Amygdala (tissue), 56 donors: ENCODE measurements at places on chromosomes 1 and 21.

DNA sequence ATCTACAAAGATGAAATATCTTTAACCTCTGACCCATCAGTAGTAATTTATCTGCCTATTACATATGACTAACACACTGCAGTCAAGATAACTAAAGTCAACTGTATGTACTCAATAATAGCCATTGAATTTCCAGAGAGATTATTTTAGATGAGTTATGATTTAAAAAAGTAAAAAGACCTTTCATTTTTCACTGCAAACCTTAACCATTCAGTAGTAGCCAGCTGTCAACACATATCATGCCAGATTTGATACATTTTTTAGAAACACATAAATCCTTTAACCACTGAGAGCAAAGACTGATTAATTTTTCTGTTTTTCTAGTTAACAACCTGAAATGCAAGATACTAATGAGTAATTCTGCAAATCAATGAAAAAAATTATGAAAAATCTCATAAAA lies 31.0 kb downstream of the PALMD start:
- no peak for DNase-seq

- no peak for DNase-seq
Observed at GRCh38 chr1:117760485-117760884, 154.6 kb downstream of the TENT5C start.

- no peak for DNase-seq
Observed at GRCh38 chr1:95497566-95497965, 263.6 kb downstream of the RWDD3 start.

DNA sequence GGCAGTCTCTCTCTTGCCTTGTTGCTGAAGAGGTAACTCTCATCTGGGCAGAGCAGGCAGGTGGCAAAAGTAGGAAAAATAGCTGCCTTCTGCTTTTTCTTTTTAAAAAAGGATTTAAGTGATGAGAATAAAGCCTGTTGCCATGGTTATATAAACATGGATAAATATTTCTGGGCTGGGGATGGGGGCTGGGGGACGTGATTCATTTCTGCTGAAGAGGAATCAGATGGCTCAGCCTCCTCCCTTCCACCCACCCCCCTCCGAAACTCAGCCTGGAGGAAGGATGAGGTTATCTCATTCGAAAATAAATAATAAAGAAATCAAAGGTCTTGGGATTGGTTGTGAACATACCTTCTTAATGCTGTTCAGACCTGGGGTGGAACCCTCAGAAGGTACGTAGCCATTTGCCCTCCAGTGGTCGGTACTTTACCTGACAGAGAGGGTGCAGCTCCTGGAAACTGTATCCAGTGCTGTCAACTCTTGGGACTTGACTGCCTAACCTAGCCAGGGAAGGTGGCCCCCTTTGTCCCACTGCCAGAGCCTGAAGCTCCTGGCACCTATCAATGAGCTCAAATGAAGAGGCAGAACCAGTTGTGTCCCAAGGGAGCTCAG lies 3.8 kb upstream of the INKA2 start:
- DNase-seq, result no peak

GRCh38 chr21:15293240-15293639 lies 228.4 kb upstream of the NRIP1 start:
- no peak for DNase-seq

GRCh38 chr1:184069675-184070074 lies 18.1 kb downstream of the TSEN15 start:
- DNase-seq, result no peak

DNA sequence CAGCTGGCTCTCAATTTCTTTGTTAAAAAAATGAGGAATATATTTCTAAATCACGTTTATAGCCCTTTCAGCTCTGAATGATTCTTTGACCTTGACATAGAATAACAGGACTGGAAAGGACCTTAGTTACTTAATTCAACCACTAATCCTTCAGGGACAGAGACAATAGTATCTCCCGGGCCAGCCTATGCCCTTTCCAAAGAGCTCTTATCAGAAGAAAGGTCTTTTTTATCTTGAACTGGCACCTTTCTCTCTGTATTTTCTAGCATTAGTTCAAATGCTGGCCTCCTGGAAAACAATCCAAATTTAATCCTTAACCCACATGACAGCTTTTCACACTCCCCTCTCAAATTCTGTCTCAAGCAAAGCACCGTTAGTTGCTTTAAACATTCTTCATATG lies 44.8 kb upstream of the FBXO28 start:
- no peak for DNase-seq

GRCh38 chr1:72100771-72101170 lies 181.6 kb downstream of the NEGR1 start:
- DNase-seq, result no peak

- no peak for DNase-seq
Observed at GRCh38 chr1:227793079-227793947, 22.2 kb upstream of the PRSS38 start.

DNA sequence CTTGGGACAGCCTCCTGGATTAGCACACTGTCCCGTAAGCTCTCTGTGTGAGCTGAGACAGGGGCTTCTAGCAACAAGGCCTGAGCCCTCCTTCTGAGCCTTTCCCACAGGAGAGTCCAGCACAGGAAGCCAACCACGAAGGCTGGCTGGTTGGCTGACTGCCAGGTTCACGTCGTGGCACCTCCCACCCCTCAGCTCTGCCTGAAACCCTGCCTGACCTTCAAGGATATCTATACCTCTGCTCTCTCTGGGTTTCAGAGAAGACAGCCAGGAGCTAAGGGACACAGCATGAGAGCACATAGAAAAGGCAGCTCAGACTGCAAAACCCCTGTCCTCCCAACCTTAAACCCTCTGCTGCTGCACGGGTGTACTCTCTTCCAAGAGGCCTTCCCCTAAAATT lies 13.9 kb downstream of the DLGAP3 start:
- no peak for DNase-seq

DNA sequence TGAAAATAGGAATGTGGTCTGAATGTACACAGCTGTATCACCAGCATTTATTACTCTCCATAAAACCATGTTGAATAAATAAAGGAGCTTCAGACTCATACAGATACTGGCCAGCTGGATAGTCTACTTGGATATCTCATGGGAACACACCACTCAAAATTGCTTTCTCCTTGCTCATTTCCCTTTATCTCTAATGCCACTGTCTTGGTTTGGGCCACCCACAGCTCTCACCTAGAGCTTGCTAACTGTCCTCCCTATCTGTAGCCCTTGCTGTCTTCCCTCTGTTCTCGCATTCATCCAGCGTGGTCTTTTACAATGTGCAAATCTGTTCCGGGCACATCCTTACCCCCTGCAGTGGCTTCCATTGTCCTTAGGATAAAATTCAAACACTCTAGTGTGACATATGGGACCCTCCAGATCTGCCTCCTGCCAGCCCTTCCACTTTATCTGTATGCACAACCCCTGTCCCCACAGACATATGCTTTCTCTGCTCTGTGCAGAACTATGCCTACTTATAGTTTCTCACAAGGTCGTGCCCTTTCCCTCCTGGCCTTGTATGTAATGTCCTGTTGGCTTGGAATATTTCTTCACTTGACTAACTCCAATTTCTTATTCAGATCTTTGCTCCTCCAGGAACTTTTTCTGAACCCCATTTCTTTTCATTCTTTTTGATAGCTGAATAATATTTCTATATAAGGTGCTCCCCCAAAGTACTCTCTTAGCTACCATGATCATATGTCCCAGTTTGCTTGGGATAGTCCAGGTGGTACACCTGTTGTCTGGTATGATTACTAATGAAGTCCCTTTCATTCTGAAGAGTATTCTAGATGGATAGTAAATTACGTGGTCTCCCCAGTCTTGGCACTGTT lies 2.9 kb downstream of the FLVCR1 start:
- no peak for DNase-seq

- no peak for DNase-seq
Observed at GRCh38 chr1:13510499-13510898, 3.3 kb downstream of the LRRC38 start.

DNA sequence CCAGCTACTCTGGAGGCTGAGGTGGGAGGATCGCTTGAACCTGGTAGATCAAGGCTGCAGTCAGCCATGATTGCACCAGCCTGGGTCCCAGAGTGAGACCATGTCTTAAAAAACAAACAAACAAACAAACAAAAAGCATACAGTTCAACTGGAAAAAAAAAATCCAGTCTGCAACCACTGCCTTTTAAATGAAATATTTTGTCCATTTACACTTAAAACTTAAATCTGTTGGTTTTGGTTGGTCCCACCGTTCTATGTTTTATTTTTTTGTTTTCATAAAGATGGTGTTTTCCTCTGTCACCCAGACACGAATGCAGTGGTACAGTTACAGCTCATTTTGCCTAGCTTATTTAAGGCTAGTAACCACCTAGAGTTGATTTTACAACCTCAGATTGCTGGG lies 9.8 kb downstream of the FALEC start:
- DNase-seq, result no peak

DNA sequence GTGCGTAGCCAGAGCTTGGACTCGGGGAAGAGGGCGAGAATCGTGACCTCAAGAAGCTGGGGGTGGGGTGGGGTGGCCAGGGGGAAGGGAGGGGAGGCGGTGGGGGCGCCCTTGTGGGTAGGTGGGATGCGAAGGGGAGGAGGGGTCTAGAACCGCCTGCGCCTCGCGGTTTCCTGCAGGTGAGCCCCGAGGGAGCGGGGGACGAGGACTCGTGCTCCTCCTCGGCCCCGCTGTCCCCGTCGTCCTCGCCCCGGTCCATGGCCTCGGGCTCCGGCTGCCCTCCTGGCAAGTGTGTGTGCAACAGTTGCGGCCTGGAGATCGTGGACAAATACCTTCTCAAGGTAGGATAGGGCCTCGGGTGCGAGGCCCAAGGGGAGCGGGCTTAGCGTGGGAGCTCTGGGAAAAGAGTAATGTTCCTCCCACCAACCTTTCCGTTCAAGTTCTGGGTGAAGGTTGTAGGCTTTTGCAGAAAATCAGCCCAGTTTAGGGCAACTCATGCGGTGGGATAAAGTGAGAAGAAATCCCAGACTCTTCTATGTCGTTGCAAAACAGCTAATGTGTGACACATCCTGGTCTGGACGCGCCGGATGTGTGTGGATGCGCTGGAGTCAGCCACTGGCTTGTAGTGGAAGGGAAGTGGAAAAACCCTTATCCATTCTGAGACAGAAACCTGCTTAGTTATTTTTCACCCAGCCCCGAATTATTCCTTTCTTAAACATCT lies 2.9 kb downstream of the LHX8 start:
- DNase-seq, result no peak

GRCh38 chr1:50735443-50735842 lies 224.6 kb downstream of the FAF1 start:
- no peak for DNase-seq

DNA sequence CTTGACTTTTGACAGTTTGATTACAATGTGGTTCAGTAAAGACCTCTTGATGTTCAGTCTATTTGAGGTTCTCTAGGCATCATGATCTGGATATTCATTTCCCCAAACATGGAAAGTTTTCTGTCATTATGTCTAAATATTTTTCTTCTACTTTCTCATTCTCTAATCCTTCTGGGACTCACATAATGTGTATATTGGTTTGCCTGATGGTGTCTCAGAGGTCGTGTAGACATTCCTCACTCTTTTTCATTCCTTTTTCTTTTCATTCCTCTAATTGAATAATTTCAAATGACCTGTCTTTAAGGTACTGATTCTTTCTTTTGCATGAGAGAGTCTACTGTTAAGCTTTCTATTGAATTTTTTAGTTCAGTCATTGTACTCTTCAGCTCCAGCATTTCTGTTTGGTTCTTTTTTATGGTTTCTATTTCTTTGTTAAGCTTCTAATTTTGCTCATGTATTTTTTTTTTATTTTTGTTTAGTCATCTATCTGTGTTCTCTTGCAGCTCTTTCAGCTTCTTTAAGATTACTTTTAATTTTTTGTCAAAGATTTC lies 158.4 kb downstream of the GDAP2 start:
- no peak for DNase-seq

GRCh38 chr1:47991187-47991586 lies 6.0 kb downstream of the TRABD2B start:
- DNase-seq, result no peak

GRCh38 chr1:54987919-54988705 lies 7.7 kb downstream of the TMEM61 start:
- DNase-seq, result no peak

GRCh38 chr1:104973516-104973915 lies 1223.8 kb downstream of the AMY1C start:
- DNase-seq, result no peak

GRCh38 chr1:32622806-32623681 lies 27.3 kb downstream of the ZBTB8OS start:
- no peak for DNase-seq

- no peak for DNase-seq
Observed at GRCh38 chr1:212106286-212106792, 70.8 kb downstream of the DTL start.

GRCh38 chr1:6574025-6574620 lies 5.7 kb upstream of the ZBTB48 start:
- no peak for DNase-seq
